ENCODE measurements at places on chromosomes 5 and 9.

DNA sequence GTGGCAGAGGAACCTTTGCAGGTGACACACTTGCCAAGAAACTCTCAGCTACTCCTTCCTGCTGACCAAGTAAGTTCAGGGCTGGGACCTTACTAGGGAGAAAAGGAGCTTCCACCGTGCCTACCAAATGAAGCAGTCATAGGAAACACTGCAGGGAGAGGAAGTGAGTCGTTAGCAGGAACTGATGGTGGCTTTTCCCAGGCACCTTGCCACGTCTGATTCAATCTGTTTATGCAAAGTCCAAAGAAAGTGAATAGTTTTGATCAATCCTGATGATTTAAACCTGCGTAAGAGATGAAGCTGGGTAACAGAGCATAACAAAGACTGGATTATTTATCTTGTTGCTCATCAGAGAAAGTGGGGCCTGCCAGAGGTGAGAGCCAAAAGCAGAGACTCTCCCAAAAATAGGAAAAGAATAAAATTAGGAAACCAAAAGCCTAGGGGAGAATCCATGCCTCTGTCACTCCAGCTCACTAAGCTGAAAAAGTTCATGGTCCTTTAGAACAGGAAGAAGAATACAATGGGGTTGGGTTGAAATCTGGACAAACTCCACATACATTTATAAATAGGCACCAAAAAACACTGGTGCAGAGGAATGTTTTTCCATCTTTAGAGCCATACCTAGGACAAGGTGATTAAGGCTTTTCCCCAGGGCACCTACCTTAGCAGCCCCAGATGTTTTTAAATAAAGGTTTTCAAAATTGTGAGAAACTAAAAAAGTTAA is 9.3 kb upstream of the PFDN1 start:
- DNase-seq, result peak; percentile 91

GRCh38 chr5:57445006-57445704 is 37.5 kb downstream of the ACTBL2 start:
- DNase-seq, result no peak

DNA sequence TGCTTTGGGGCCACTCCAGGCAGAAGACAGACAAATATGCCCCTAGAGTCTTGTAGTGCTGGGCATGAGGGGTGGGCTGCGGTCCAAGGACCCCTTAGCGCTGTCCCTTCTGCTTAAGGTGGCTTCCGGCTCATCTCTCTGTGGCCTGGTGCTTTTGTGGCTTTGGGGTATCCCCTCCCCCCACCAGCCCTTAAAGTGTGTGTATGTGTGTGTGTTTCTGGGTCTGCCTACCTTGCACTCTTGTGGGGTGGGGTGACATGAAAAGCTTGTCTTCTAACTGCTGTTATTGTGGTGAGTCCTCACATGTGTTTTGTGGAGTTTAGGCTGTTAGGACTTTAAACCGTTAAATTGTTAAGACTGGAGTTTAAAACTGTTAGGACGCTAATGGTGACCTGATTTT is 23.6 kb downstream of the MARCHF6 start:
- no peak for DNase-seq

DNA sequence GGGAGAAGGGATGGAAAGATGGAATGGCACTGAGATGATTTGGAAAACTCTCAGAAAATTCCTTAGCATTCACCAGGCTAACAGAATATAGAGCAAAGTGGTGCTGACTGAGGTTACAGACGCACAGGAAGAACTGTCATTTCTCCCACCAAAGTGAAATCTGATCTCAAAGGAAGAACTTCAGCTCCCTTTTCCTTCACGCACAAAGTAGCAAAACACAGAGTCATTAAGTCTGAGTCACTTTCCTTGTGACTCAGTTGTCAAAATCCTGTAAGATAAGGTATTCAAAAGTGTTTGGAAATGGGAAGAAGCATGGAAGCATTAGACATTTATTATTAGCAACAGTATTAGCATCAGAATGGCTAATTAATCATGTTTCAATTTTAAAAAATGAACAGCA is 11.7 kb downstream of the MPDZ start:
- DNase-seq, result peak; percentile 85

- DNase-seq, result no peak
These were observed 133.8 kb upstream of the MEF2C start for GRCh38 chr5:89016741-89017303.

DNA sequence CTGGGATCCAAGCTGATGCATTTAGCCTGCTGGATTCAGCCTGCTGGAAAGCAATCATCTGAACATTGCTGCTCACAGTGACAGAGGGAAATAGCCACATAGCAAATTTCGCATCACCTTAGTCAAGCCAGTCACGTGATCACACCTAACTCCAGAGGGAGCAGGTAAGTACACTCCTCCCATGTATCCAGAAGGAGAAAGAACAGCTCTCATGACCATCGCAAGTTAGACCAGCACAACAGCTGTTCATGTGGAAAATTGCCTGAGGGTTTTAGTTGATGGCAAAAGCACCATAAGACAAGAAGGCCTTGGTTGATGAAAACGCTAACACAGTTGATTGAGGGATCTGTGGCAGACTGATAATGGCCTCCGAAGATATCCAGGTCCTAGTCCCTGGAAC is 34.2 kb upstream of the MYO10 start:
- no peak for DNase-seq

- DNase-seq, result peak; percentile 53
These were observed 388.4 kb upstream of the PTGER4 start for GRCh38 chr5:40291338-40291737.

GRCh38 chr5:66993448-66993847 is 203.2 kb downstream of the CD180 start:
- DNase-seq, result no peak

GRCh38 chr9:126123927-126124326 is 202.7 kb upstream of the MVB12B start:
- DNase-seq, result no peak

GRCh38 chr5:52895075-52895474 is 94.1 kb upstream of the ITGA2 start:
- DNase-seq, result no peak

DNA sequence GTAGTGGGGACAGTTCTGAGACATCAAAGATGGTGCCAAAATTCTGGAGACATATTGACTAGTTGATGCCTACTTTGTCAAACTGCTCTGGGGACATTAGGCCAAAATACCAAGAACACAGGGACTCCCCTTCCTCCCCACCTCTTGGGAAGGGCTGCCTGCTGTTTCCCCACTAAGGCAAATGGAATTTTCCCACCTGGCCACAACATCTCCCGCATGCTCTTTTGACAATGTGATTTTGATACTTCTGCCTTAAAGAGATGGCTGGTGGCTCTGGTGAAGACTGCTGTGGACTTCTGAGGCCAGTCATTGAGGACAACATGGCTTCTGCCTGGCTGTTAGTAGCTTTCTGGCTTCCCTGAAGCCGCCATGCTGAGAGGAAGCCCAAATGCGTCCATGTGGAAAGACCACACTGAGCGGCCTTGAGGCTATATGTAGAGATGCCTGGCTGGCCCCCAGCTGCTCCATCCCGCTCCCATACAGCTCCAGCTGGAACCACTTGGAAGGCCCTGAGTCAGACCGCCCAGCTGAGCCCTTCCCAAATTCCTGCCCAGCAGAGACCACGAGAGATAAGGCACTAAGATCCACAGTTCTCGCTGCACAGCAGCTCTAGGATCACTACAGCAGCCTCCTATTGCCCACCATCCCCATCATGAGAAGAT is 226.7 kb downstream of the SYK start:
- no peak for DNase-seq

- no peak for DNase-seq
These were observed 641.9 kb upstream of the RORB start for GRCh38 chr9:73855206-73855605.

- no peak for DNase-seq
These were observed 39.6 kb upstream of the CEP72 start for GRCh38 chr5:572398-573019.

GRCh38 chr5:7869474-7870136 is 657 bp downstream of the MTRR start:
- no peak for DNase-seq

DNA sequence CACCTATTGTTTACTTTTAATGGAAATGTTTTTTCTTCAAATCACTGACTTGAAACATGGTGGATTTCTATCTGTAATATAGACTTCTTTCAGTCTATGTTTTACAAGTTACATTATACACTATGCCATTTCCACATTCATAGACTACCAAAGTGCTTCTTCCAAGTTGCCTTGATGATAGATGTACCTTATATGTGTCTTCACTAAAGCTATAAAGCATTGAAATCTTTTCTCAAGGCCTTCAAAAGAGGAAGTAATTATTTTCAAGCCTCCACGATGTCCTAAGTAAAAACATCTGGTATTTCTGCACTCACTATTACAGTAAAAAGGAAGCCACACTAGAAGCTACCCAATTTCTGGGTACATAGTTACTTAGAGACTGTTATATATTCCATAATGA is 113.3 kb downstream of the FGF10 start:
- DNase-seq, result no peak

- DNase-seq, result no peak
These were observed 10.9 kb downstream of the LHX2 start for GRCh38 chr9:124022201-124023121.

- DNase-seq, result no peak
These were observed 24.1 kb downstream of the PSAT1 start for GRCh38 chr9:78320875-78321496.

GRCh38 chr5:7850395-7851239 is at the start of gene CFAP90:
Gene CFAP90, minus strand, starts transcription at chr5:7851133. Its CDS starts 112 bp downstream, at chr5:7851021.
- DNase-seq, result peak; percentile 29

DNA sequence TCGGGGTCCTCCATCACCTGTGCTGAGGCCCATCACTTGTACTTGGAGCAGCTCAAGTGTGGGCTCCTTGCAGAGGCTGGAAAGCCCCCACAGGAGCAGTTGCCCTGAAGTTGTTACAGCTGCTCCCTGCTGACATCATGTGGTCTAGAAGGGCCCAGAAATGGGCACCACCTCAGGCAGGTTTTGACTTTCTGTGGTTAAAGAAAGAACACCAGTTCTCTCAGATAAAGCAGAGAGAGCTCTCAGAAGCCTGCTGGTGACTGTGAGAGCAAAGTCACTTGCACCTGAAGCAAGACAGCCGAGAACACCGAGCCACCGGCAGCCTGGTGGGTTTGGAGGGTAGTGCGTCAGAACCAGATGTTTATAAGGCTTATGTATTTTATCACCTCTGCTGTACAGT is 70.4 kb downstream of the MVB12B start:
- DNase-seq, result no peak

DNA sequence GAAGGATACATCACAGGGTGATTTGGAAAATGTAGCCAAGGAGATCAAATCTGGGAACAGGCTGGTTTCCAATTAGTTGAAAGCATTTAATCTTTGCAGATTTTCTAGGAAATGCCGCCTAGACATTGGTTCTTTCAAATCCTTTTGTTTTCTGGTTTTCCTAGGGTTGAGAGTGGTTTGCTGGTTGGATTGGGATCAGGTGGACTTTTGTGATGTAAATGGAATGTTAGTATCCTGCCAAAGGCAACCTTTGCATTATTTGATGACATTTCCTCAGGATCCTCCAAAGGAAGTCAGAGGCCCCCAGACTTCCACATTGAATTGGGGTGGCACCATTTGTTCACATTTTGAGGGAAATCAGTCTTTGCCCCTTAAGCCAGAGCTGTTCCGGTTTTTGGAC is 245.5 kb upstream of the RPS23 start:
- no peak for DNase-seq

- peak; percentile 51 for DNase-seq
These were observed 13.1 kb upstream of the IFNA5 start for GRCh38 chr9:21317956-21318923.

- DNase-seq, result peak; percentile 78
These were observed 781 bp downstream of the FOXD1 start for GRCh38 chr5:73447530-73448462.

GRCh38 chr9:113909421-113909820 is 33.3 kb downstream of the ZNF618 start:
- DNase-seq, result no peak

DNA sequence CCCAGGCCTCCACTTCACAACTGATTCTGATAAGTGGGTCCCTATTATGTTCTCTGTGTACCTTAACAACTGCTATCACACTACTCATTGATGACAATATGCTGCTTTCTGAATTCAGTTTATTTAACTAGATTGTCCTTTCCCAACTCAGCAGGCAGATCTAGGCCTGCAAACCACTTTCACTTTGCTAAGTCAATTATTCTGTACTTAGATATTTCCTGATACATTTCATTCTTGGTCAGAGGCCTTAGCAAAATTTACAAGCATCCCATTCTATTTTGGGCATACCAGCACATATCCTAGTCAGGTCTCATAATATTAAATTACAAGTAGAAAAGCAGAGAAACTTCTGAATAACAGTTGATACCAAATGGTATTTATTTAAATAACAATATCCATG is 235.7 kb upstream of the HAPLN1 start:
- DNase-seq, result peak; percentile 27

GRCh38 chr5:57774439-57774838 is 291.8 kb upstream of the ACTBL2 start:
- no peak for DNase-seq

DNA sequence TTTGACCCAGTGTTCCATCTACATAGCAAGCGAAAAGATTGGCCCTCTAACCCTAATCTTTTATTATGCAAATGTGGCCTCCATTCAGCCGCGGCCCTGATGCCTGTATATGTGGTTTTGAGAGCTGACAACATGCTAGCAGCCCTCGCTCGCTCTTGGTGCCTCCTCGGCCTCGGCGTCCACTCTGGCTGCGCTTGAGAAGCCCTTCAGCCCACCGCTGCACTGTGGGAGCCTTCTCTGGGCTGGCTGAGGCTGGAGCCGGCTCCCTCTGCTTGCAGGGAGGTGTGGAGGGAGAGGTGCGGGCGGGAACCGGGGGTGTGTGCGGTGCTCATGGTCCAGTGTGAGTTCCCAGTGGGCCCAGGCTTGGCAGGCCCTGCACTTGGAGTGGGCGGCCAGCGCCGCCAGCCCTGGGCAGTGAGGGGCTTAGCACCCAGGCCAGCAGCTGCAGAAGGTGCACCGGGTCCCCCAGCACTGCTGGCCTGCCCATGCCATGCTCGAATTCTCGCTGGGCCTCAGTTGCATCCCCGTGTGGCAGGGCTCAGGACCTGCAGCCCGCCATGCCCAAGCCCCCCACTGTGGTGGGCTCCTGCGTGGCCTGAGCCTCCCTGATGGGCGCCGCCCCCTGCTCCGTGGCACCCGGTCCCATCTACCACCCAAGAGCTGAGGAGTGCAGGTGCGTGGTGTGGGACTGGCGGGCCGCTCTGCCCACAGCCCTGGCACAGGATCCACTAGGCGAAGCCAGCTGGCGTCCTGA is 757.5 kb upstream of the CTNND2 start:
- DNase-seq, result no peak

DNA sequence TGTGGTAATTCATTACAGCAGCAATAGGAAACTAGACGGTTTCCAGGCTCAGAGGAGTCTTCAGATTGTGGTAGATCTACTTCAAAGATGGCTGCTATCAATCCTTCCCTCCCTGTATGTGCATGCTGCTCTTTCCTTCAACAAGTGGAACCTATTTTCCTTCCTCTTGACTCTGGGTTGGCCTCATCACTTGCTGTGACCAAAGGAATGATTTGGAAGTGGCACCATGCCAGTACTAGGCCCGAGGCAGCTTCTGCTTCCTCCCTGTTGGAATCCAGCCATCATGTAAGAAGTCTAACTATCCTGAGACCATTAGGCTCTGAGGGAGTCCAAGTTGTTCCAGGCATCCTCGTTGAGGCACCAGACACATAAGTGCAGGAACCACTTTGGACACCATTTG is 46.5 kb upstream of the MCTP1 start:
- DNase-seq, result peak; percentile 1

All from fibroblast of upper back skin (primary cell).